ENCODE measurements at places on chromosomes 1 and 21. TPM values are rescaled to one million over a fixed set of nuclear protein-coding genes. Genes with fewer than 3 reads are reported as not detected.

NOS1AP gene
- total RNA-seq: 0.53 TPM

HSPB7 gene
- total RNA-seq: not detected

KCNJ9 gene
- not detected for total RNA-seq

CYP4Z1 gene
- total RNA-seq: not detected

TNFSF18 gene
- total RNA-seq: not detected

HORMAD1 gene
- total RNA-seq: 9.1 TPM

ELAPOR1 gene
- total RNA-seq: 0.53 TPM

SPRR2A gene
- not detected for total RNA-seq

URB2 gene
- total RNA-seq: 14.4 TPM

TRIM17 gene
- not detected for total RNA-seq

OR2G6 gene
- not detected for total RNA-seq

MPZL1 gene
- total RNA-seq: 111 TPM

HRNR gene
- total RNA-seq: 0.01 TPM

UBE2J2 gene
- total RNA-seq: 45.1 TPM

CYYR1 gene
- not detected for total RNA-seq

GSTM5 gene
- not detected for total RNA-seq

MRPL55 gene
- total RNA-seq: 86.7 TPM

TUFT1 gene
- total RNA-seq: 7.9 TPM

BTBD8 gene
- total RNA-seq: 0.49 TPM

NCF2 gene
- 1.5 TPM for total RNA-seq

FCRL5 gene
- total RNA-seq: not detected

ARHGAP29 gene
- 11.2 TPM for total RNA-seq

DNAJC28 gene
- total RNA-seq: 0.28 TPM

MFSD2A gene
- total RNA-seq: 8.8 TPM

SYDE2 gene
- 0.94 TPM for total RNA-seq

LCE2B gene
- not detected for total RNA-seq

SEMA6C gene
- 1.9 TPM for total RNA-seq

GJA8 gene
- total RNA-seq: not detected

RGS1 gene
- total RNA-seq: not detected
